ENCODE measurements at places on chromosomes 11 and 22.

- no peak for DNase-seq
Measured at GRCh38 chr11:116948391-116948790, 111.0 kb upstream of the APOA1 start.

GRCh38 chr11:78403781-78404180 lies 13.8 kb downstream of the GAB2 start:
- DNase-seq, result no peak

- DNase-seq, result no peak
Measured at GRCh38 chr11:68386331-68386978, 74.1 kb downstream of the LRP5 start.

DNA sequence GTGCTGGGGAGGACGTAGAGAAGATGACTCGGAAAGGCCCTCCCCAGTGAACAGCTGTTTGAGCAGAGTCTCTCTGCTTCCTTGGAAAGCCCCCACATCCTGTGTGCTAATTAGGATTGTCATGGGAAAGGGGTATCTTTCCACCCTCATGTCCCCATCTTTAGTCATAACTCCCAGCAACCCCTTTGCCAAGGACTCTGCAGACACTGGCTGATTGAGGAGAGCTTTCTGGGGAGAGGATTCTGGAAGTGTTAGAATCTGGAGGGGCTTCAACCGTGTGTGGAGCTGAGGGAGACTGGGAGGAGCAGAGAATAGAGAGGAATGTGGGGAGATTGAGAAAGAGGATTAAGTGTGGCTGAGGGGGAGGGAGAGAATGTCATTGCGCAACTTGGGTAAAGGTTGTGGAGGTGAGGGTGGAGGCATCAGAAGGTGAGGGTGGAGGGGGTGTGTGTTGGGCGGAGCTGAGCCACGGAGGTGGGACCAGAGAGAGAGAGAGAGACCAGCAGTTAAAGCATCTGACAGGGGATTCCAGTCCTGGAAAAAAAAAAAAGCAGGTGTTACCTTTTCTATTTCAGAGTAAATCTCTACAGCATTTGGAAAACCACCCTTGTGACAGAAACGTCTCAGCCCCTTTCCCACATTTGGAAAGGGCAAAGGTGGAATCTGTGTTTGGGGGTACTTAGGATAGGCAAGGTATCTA lies 2.2 kb downstream of the DTX4 start:
- DNase-seq, result no peak

GRCh38 chr22:36292823-36293530 lies 40.0 kb downstream of the APOL1 start:
- DNase-seq, result no peak

- no peak for DNase-seq
Measured at GRCh38 chr11:76700177-76701100, 29.9 kb upstream of the LRRC32 start.

GRCh38 chr22:17861909-17862308 lies 87.6 kb upstream of the BID start:
- DNase-seq, result no peak

GRCh38 chr22:30225220-30225927 lies 21.2 kb downstream of the LIF start:
- no peak for DNase-seq

DNA sequence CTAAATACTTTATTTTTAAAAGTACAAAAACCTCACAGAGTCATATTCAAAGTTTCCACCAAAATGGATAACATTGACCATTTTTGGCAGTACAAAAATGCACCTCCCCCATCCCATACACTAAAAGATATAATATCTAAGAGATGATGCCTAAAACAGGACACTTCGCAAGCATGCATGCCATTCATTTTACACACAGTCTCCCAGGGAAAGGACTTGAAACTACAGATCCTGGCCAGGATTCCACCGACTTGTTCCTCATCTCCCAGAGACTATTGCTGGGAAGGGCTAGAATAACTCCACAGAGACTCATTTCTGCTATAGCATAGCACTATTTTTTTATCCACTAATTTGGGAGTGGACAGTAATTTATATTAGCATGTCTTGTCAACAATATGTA lies 81.7 kb downstream of the MTNR1B start:
- DNase-seq, result no peak

GRCh38 chr11:69499186-69499917 lies 17.9 kb downstream of the LINC01488 start:
- DNase-seq, result no peak
